ENCODE measurements at places on chromosomes 5 and 9.

DNA sequence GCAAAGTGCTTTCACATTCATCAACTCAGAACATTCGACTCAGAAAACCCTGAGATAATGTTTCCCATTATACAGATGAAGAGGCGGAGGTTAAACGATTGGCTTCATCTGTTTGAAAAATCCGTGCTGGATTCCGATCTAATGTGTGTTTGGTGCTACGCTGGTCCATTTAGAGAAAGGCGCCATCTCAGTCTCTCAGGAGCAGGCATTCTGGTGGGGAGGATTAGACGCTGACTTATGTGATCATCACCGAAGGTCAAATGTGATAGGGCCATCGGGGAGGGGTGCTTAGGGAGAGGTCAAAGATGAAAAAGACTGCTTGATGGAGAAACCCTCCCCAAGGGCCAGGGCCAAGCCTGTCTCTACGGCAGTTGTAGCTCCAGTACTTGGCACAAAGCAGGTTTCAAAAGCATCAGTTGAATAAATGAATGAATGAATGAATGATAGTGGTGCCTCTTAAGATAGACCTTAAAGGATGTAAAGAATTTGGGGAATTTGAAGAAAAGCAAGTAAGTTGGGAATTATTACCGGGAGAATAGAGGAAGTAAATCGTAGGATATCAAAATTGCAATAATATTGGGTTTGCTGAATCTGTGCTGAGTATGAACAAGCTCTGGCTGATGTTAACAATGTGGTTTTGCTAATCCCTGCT, 160.6 kb upstream of the SHB start:
- no peak for DNase-seq

- DNase-seq = no peak
Measured at GRCh38 chr5:75168026-75168735, 68.5 kb downstream of the ANKRD31 start.

- peak; percentile 47 for DNase-seq
Measured at GRCh38 chr5:64958757-64959391, 190.1 kb downstream of the CWC27 start.

GRCh38 chr9:136222166-136222905, 17.4 kb upstream of the LHX3 start:
- no peak for DNase-seq

DNA sequence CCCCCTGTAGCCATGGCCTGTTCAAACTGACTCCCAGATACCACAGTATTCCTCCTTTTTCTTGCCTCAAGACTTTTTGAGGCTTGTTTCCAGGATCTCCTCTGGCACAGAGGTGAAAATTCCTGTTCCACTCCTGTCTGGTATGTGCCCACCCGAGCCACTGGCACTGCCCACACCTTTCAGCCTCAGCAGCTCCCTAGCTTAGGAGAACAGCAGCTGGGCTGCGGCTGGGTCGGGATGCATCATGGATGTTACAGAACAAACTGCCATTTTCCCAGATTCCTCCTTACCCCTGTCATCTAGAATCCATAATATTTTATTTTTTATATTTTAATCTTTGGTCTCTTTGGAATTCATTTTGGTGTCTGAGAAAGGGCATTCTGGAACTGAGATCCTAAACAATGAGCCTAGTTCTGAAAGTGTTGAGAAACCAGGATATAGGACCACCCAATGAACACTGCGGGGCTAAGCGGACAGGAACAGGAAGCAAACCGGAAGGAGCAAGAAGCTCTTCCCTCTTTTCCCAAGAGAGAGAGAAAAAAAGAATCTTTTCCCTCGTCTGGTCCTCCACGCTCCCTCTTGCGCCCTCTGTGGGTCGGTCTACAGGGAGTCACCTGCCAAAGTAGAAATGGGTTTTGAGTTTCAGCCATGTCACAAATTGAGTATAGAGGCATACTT, 12.5 kb downstream of the OR2S2 start:
- DNase-seq = peak; percentile 83

DNA sequence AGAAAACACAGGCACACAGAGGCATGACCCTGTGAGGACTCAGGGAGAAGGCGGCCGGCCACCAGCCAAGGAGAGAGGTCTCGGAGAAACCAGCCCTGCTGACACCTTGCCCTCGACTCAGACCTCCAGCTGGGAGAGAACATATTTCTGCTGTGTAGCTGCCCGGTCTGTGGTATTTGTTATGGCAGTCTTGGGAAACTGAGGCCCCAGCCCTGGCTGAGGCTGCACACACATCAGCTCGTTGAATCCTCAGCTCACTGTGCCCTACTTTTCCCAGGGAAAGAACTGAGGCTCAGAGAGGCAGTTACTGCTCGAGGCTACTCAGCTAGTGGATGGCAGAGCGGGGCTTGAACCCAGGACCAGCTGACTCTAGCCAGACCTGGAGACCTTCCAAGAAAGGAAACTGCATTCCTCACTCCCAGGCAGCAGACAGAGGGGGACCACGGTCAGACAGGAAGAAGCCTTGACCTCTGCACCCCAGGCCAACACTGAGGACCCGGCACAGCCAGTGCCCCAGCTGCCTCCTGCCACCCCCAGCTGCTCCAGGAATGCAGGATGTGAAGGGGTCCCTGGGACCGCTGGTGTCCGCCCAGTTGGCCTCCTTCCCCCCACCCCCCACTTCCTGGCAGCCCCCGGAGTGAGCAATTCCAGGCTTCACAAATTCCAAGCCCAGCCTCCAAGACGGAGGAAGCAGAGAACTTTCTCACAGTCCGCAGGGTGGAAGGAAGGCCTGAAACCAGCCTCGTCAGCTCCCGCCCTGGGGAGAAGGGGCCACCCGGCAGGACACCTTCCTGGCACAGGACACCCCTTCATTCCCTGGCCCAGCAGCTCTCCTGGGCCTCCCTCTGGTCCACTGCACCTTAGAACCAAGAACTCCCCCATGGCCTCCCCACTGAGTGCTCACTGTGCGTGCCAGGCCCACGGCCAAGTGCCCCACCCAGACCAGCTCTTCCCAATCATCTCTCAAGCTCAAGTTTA, 69.9 kb downstream of the LRSAM1 start:
- no peak for DNase-seq

- no peak for DNase-seq
Measured at GRCh38 chr5:175466700-175467318, 11.6 kb upstream of the SFXN1 start.

DNA sequence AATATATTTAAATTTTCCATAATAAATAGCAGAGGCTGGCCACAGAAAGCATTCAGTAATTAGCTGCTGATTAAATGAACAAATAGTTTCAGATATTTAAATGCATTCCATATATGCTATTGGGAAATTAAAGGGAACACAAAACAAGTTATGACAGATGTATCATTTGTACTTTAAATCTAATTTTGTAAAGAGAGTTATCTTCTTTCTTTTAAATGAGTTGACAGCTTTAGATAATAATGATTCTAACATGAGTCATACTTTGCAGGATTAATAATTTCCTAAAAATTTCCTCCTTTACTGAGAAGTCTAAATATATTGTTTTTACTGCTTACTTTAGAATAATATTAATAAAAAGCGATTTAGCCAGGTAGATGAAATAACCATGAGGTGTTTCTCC, 320.1 kb downstream of the ADAMTS6 start:
- DNase-seq = no peak

DNA sequence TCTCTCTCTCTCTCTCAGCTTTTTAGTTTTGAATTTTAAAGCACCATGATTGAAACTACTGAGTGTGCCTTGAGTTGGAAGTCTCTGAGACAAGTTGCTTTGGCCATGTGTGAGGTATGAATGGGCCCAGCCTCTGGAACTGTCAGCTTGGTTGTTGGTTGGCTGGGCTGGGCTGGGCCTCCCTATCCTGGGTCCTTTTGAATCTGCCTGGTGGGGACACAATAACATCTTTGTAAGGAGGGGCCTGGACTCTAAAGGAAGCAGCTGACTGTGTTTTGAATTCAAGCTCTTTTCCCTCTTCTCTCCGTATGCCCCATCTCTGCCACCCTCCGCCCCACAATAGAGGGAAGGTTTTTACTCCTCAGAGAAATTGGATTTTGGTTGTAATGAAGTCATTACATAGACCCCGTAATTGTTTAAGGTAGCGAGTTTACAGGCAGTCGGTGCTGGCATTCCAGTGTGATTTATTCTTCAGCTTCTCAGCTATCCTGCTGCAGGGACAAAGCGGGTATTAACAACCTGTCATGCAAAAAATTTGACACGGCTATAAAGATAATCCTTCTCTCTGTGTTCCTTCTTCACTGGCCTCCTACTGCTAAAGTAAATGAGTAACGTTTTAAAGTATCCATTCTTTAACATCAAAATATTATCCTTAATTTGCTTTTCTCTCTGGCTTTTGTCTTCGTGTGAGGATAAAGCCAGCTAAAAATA, 105.4 kb downstream of the DAPK1 start:
- DNase-seq = no peak

DNA sequence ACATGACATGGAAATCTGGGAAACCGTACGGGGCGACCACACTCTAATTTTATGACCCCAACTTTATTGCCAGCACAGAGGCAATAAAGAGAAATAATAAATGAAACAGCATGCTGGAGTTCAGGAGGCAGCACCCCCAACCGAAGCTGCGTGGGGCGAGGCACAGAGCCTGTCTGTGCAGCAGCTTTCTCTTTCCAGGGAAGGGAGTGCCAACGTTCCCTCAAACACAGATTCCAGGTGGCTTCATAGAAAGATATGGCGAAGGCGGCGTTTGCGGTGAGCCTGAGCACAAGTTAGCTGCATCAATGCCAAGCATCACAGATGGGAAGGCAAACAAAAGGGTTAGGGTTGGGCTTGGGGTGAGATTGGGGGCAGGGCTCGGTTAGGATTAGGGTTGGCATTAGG, 114.8 kb downstream of the HSD17B3 start:
- DNase-seq = no peak

DNA sequence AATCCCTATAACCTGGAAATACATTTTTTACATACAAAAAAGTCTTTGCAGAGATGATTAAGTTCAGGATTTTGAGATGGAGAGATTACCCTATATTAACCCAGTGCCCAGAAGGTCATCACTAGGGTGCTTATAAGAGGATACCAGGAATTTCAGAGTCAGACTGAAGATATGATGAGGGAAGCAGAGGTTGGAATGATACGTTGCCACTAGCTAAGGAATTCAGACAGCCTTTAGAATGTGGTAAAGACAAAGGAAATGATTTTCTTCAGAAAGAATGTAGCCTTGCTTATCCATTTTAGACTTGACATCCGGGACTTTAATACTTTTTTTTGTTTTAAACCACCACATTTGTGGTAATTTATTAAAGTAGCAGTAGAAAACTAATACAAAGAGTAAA, 2176.8 kb upstream of the C9orf72 start:
- DNase-seq = no peak

- DNase-seq = no peak
Measured at GRCh38 chr5:62266573-62266972, 39.4 kb upstream of the KIF2A start.

DNA sequence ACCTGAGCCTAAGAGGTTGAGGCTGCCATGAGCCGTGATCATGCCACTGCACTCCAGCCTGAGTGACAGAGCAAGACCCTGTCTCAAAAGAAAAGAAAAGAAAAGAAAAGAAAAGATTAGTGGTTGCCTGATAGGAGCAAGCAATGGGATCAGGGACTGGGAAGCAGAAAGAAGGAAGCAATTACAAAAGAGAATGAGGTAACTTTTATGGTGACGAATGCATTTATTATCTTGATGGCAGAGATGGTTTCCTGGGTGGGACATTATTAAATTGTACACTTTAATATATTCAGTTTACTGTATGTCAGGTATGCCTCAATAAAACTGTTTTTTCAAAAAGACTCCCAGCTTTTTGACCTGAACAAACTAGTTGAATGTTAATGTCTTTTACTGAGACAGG, 7.5 kb upstream of the PFDN1 start:
- no peak for DNase-seq

DNA sequence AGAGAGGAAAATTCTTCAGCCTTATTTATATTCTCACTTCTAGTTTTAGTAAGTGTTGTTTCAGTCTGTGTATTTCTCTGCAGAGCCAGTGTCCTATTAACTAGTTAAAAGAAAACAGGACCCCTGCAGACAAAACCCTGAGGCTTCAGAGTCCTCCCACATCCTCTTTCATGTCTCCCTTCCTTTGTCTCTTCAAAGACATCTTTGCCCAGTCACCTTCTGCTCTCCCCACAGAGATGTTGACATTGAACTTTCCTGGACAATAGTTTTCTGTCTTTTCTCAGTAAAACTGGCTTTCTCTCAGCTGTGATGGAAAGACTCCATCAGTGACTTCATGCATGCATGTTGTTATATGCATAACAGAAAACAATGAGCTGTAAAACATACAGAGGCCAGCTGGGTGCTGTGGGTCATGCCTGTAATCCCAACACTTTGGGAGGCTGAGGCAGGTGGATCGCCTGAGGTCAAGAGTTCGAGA, 20.2 kb downstream of the GRAMD2B start:
- no peak for DNase-seq

- no peak for DNase-seq
Measured at GRCh38 chr9:89842267-89842768, 237.5 kb downstream of the GADD45G start.

- peak; percentile 36 for DNase-seq
Measured at GRCh38 chr9:27888661-27889295, 315.5 kb upstream of the C9orf72 start.

DNA sequence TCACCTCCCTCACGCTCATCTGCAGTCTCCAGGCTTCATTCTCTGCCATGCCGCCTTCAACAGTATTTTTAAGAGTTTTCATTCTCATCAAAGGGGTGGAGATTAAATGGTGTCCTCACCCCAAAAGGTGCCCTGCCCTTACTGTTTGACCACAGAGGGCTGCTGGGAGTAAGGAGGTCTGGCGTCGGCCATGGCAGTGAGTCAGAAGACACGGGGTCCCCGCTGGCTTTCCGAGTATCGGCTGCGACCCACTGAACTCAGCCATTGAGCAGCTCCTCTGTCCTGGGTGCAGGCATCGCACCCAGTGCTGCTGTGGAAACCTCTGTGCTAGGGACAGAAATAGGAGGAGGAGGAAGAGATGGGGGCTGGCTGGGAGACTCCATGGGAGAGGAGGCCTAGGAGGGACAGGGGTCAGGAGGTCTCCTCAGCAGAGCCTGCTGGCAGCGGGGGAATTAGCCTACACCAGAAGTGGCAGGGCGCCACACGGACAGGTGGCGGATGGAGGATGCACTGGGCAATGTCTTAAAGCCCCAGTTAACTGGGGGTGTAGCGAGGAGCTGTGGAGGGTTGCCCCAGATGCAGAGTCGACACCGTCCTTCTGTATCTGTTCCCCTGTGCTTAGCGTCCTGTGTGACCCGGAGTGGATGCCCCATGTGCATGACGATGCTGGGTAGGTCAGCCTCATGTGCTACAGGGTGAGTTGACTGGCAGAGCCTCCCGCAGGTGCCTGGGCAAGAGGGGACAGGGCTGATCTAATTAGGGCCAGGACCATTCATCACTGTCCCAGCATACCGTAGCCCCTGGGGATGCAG, 15.4 kb upstream of the PLEKHG4B start:
- DNase-seq = no peak

GRCh38 chr9:84385386-84386040, 45.0 kb upstream of the SLC28A3 start:
- no peak for DNase-seq

GRCh38 chr5:140043508-140043872, 391 bp upstream of the NRG2 start:
- no peak for DNase-seq

Measured in hematopoietic multipotent progenitor cell treated with erythropoietin and hydrocortisone succinate and interleukin-3 and kit ligand, for 8 days (in vitro differentiated cells).